ENCODE measurements at places on chromosomes 2 and 18. TPM values are rescaled to one million over a fixed set of nuclear protein-coding genes. Genes with fewer than 3 reads are reported as not detected.

NEU2 gene
- total RNA-seq = not detected

GRCh38 chr2:62826141-62826540 lies 120.6 kb downstream of the EHBP1 start:
- DNase-seq = no peak

DNA sequence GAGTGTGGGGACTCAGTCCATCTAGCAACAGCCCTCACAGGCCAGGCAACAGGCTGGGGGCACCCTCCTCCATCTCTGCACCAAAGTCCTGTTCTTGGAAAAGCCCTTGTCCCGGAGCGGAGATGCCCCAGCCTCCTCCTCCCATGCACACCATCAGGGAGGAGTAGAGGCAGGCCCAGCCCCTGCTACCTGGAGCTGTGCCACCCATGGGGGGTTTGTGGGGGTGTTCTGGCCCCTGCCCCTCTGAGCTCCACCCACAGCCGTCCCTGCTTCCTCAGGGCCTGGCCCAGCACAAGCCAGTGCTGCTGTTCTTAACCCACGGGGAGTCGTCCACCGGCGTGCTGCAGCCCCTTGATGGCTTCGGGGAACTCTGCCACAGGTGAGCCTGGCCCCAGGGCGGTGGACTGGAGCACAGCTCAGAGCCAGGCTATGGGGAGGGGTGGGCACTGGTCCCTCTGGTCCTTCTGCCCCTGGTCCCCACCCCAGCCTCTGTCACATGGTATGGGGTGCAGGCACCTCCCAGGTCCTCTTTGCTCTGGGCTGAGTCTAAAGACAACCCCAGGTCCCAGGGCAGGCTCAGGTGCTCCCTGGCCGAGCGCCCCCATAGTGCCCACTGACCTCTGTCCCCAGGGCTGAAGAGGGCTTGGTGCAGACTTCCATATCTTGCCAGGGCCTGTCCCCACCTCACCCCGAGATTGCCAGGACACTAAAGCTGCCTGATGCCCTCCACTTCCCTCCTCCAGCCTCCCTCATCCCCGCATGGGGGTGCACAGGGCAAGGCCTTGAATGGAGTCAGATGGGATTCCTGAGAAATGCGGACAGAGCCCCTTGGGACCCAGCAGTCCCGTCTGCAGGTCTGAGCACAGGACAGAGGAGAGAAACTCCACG lies 2.7 kb downstream of the AGXT start:
- DNase-seq = no peak

DNA sequence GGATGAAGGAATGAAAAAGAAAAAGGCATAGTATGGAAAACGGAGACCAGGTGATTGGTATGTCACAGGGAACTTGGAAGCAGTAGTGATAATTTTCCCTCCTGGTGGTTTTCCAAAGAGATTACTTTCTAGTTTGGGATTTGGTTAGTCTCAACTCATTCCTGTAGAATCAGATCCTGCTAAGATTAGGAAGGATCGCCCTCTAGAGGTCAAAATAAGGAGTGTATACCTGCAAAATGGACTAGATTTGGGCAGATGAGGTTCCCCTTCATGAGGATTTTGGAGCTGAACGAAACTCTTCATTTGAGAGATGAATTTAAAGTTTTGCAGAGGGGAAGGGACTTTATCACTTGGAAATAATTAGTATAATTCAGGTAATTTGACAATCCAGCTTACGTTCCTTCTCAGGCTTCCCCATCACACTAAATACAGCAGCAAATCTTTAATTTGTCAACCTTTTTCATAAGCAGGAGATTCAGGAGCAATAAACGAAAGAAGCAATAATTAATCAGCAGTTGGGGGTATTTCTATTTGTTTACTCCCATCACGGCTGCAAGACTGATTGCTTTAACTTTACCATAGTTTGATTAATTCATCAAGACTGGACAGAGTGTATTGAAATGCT lies 65.2 kb downstream of the CCDC195 start:
- no peak for DNase-seq
